ENCODE measurements at places on chromosomes 5 and 9.

GRCh38 chr9:124764774-124765438, 6.2 kb downstream of the NR6A1 start:
- no peak for DNase-seq

DNA sequence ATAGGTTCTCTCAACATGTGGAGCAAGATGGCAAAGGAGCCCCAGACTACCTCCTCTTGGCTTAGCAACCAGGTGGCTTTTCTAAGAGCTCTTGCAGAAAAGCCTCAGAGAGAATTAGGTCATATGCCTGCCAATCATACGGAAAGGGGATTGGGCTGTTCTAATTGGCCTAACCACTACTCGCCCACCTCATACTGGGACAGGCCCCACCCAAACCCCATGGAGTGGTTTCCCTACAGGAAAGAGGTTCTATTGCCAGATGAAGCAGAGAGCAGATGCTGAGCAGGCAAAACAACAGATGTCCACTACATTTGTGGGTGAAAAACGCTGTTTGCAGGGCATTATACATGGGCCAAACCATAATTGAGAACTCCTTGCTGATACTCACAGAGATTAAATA, 29.0 kb downstream of the ABLIM3 start:
- no peak for DNase-seq

GRCh38 chr9:127144670-127145445, 22.4 kb upstream of the ANGPTL2 start:
- no peak for DNase-seq

DNA sequence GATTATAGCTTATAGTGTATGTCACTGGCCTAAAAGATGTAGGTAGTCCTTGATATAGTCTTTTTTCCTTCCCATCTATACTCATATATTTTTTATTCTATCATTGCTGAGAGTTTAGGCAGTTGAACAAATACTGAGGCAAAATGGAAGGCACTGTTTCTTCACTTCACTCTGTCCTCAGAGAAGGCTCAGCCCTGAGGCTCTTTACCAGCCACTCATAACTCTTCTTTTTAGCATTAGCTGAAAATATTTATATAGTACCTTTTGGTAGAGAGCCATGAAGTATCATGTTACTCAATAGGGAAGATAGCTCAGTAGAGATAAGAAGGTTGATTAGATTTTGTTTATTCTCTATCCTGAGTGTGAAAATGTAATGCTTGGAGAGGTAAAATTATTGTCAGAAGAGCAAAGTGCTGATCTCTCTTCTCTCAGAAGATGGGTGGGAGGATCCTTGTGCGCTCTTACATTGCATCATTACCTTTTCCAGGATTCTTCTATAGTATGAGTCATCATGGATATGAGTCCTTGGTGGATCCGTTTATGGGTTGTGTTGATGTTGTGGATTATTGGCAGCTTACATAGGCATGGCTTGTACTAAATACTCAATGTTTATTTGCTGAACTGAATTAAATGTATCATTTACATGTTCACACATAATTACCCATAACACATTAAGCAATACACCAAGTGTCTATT, 88.1 kb downstream of the ANXA1 start:
- no peak for DNase-seq

DNA sequence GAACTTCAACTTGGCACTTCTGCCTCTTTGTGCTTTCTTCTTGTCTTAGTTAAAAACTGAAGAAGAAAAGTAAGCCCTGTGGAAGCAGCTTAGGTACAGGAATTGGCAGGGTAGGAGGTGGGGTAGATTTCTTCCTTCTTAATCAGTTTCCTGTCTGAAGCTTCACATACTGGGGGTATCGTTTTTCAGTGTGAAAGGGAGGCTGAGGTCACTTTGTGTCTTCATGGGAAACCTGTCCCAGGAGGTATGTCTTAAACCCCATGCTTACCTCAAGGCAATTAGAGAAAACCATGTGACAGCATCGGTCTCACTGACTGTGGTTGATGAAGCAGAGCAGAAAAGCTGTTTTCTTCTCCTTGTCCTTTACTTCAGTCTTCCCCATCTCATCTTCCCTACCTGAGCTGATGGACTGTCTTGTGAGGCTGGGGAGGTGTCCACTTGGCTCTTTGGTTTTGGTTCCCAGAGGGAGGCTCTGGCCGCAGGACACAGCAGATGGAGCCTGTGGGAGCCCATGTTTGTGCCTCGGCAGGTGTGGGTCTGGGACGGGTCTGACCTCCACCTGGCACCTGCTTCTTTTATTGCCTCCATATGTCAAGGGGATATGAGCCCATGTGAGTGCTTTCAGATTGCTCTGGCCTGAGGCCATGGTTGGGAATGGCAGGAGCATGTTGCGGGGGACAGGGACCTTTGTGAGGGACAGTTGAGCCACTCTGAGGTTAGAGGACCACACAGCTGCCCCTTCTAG, 47.0 kb downstream of the SH3GL2 start:
- no peak for DNase-seq

DNA sequence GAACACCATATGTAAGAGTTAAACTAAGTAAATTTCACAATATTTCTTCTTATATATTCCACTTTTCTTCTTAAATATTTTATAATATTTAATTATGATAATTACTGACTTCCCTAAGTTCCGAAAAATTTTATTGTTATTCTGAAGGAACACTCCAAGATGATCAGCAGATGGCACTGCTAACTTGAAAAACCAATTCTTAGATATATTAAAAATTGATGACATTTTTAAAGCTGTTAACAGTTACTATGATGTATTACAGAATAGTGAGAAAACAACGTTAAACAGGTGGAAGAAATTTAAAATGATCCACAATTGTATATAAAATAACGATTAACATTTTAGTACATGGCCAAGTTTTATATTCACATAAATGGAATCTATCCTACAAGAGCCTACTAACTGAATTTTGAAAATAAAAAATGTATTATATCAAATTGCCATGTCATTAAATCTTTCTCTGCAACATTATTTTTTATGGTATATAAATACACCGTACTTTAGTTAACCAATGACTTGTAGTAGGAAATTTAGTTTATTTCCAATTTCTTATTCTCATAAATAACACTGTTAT, 30.1 kb upstream of the MUSK start:
- DNase-seq = no peak

GRCh38 chr9:119337573-119337972, 31.7 kb downstream of the BRINP1 start:
- no peak for DNase-seq

GRCh38 chr9:5893591-5894236, 3.0 kb downstream of the MLANA start:
- no peak for DNase-seq

DNA sequence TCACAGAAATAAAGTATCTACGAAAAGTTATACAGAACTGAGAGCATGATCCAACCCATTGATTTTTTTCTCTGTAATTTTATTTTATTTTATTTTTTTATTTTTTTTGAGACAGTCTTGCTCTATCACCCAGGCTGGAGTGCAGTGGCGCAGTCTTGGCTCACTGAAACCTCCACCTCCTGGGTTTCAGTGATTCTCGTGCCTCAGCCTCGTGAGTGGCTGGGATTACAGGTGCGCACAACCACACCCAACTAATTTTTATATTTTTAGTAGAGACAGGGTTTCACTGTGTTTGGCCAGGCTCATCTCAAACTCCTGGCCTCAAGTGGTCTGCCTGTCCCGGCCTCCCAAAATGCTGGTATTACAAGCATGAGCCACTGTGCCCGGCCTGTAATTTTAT, 107.3 kb downstream of the VPS13A start:
- DNase-seq = no peak

Measured in stimulated activated CD4-positive, alpha-beta T cell treated with anti-CD3 and anti-CD28 coated beads, Interleukin-12 subunit alpha, Interleukin-12 subunit beta, amount 100 ng/mL, for 48 hours (primary cell).